ENCODE measurements at places on chromosomes 6 and 20. TPM values are rescaled to one million over a fixed set of nuclear protein-coding genes. Genes with fewer than 3 reads are reported as not detected.

The SSTR4 gene
- not detected for total RNA-seq

The FOXO3 gene
- total RNA-seq: 15.8 TPM

The FAM83B gene
- not detected for total RNA-seq

DNA sequence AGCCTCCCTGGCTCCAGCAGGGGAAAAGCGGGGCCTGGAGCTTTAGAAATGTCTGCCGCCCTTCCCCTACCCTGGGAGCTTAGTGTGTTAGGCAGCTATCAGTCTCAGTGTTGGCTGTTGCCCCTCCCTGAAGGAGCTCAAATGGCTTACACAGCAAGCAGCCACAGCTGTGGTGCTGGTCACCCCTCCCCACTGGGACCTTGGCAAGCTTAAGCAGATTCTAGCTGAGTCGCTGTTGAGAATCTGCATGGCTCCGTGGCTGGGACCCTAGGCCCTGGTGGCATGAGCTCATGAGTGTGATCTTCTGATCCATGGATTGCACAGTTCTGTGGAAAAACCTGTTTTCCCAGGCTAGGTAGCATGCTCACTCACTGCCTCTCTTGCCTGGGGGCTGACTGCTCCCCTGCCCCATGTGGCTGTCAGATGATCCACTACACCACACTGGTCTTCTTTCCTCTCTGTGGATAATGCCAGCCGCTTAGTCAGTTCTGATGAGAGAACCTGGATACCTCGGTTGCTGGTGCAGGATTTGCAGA, 714.0 kb downstream of the MAFB start:
- DNase-seq: no peak

GRCh38 chr6:16486661-16487060, 248.3 kb downstream of the GMPR start:
- DNase-seq: no peak

- DNase-seq: no peak
These were observed 280.5 kb upstream of the OPRM1 start for GRCh38 chr6:153758516-153758915.

DNA sequence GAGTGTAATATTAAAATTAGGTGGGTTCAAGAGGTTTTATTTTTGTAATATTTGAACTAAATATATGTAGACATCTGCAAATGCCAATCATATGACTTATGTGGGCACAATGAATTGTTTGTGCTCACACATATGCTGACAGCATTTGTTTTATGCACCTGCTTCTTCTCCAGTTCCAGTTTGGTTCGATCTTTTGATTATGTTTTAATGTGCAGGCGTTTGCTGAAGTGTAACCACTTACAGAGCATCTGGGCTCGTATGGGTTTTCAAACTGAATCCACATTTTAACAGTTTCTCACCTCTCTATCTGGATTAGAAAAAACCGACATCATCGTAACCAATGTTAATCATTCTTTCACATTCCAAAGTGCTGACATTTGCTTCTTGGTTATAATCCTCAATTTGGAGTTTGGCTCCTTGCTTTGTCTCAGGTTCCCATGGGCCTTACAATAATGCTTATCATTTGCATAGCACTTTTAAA, 129.1 kb upstream of the SPACA1 start:
- DNase-seq: no peak

The SRSF12 gene
- under 0.01 TPM for total RNA-seq

All from dermis microvascular lymphatic vessel endothelial cell (primary cell).